ENCODE measurements at places on chromosomes 2 and 18.

DNA sequence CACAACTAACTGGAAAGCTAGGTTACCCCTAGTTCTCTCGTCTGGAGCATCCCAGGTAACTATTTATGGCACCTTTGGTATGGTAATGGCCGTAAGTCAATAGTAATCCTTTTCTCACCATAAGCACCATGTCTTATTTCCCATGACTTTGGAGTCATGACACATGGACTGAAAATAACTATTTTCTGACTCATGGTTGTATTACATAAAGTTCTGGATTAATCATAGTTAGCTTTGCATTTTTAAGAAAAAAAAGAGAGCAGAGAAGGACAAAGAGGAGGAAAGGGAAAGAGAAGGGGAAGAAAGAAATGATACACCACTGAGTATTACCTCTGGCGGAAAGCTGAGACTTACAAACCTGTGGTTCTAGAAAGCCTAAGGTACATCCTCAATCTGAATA lies 99.3 kb downstream of the BIN1 start:
- no peak for DNase-seq

- DNase-seq = no peak
These were observed 41.6 kb downstream of the PKDCC start for GRCh38 chr2:42089340-42089925.

DNA sequence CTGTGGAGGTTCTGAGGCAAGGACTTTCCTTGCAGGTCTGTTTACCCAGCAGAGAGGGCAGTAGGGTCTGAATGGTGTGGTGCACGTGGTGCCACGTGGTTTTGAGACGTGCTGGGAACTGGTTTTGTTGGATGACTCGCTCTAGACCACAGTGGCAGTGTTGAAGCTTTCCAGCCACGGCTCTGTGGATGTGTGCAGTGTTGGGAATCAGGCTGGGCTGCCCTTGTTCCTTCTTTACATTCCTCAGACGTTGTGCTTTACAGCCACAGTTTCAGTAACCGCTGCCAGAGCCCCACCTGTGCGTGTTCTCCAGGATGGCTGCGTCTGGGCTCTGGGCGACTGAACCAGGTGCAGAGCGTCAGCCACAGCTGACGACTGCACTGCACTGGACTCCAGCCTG lies 8.2 kb downstream of the CTDP1 start:
- DNase-seq = no peak

DNA sequence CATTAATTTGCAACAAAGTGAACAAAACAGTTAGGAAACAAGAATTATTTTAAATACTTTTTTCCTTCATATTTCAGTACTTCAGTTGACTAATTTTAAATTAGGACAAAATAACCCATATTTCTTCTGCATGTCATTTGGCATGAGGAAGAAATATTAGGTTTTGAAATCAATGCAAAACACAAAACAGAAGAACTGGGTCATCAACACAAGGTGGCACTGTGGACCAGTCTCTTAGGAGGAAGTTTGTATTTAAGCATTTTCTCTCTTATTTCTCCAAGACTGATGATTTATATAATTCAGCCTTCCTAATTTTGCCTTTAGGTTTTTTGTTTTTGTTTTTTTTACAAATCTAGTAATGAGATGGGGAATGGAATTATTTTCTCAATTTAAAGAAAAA lies 352.8 kb upstream of the KCNH7 start:
- DNase-seq = no peak

- DNase-seq = no peak
These were observed 8.2 kb downstream of the PLCD4 start for GRCh38 chr2:218615868-218616315.

DNA sequence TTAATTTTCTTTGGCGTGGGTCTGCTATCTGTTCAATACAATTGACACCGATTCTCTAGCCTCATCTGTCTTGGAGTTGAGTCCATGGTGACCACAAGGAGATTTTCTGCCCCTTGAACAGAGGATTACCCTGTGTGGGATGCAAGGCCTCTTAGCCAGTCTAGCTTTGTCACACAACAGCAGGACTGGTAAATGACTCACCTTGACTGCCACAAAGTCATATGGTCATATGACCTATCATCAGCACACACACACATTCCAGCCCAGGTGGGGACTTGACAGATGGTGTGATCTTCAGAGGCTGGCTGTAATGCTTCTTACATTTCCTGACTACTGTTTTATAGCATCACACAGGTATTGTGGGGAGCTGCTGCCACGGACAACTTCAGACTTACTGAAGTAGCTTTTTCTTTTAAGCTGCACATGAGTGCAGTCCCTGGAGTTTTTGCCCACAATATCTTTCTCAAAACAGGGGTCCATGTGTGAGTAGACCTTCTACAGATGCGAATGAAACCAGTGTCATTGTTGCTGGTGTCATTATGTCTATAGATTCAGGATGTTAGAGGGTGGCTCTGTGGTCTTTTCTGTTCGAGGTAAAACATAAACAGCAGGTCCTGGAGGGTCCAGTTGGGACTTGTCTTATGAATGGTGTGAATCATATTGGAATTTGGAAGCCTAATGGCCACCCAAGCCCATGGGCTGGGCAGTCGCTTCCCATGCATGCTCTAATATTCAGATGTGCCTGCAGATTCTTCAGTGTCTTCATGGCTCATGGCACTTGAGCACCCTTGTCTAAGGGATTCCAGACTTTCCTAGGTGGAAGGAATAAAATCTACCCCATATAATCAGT lies 18.6 kb upstream of the ACOXL start:
- no peak for DNase-seq

GRCh38 chr2:55776479-55776878 lies 82.8 kb upstream of the PNPT1 start:
- no peak for DNase-seq

DNA sequence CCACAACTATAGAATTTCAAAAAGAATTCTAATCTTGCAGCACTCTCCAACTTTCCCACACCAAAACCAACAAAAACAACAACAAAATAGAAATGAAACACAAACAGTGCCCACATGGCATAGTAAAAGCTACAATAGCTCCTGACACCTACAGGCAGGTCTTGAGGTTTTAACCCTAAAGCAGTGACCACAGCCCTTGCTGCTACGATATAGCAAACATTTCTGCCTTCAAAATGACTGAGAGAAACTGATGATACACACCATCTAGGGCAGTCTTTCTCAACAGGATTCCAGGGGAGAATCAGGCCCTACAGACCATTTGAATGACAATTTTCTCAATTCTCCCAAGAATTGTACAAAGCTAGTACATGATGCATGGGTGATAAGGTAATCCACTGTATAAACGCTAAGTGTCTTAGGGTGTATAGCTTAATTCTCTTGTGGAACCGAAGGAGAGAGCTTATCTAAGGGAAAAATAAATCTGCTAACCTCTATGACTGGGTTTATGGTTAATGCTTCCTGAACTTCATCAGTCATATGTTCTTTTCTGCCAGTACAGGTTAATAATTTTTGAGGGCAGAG lies 46.5 kb downstream of the TRAK2 start:
- DNase-seq = no peak

DNA sequence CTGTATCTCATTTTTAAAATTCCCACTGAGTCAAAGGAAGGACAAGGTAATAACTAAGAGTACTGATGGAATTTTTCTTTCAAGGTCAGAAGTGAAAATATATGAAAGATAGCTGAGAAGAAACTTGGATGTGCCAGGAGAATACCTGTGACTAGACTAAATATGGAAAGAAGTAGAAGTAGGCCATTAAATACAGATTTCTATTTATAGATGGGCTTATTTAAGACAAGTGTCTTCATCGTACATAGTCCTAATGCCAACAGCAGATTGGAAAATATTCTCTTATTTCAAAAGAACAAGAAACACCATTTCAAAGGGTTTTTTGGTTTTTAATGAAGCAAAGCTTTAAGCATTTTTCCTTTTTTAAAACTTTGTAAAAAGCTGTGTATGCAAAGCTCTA lies 22.0 kb downstream of the UGP2 start:
- no peak for DNase-seq

DNA sequence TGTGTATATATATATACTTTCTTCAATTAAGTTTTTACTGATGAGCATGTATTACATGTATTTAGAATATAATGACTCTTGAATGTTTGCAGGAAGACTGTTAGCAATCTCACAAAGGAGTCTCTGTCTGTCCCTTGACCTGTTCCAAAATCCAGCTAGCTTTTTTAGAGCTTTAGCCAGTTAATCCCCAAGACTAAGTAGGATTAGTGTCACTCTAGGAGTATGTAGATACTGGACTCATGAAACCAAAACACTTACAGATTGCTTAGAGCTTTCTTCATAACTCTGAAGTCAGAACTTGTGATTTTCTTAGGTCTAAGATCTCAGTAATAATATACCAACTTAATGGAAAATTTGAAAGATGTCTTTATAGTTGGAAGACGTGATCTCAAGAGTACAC lies 2.2 kb downstream of the UBXN4 start:
- DNase-seq = no peak

DNA sequence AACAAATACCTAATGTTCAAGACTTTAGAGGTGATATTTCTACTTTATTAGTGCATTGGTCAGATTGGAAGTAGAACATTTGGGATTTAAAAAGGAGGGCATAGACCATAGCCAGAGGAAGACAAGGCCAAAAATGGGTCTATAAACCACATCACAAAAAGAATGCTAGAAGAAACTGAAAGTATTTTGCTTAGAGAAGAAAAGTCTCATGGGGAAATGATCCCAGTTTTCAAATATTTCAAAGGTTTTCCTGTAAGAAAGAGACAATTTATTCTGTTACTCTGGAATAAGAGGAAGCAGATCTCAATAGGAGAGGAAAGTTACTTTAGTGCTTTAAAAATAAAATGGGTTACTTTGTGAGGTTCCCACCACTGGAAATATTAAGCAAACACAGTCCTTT lies 341.4 kb downstream of the TNS1 start:
- DNase-seq = no peak

DNA sequence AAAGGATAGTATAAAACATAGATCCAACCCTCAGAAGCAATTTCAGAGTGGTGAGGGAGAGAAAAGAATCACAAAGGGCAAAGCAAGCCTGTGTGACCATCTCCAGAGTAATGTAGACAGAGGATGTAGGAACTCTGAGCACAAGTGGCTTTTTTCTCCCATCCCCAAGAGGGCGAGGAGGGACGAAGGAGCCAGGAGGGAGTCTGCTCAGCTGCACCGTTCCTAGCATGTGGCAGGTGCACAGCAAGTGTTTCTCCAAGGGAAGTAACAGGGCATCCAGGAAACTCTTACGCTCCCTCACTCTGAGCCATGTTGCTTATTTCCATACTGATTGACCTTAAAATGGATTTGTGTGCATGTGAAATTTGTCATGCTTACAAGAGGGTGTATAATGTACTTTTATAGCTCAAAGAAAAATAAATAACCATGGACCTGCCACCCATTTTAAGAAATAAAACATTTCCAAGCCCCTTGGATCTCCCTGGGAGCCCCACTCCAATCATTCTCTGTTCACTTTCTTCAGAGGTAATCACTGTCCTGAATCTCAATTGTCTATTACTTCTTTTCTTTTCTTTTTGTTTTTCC lies 37.8 kb upstream of the SEC11C start:
- DNase-seq = no peak

- no peak for DNase-seq
These were observed 84.8 kb downstream of the HS6ST1 start for GRCh38 chr2:128233790-128234395.

DNA sequence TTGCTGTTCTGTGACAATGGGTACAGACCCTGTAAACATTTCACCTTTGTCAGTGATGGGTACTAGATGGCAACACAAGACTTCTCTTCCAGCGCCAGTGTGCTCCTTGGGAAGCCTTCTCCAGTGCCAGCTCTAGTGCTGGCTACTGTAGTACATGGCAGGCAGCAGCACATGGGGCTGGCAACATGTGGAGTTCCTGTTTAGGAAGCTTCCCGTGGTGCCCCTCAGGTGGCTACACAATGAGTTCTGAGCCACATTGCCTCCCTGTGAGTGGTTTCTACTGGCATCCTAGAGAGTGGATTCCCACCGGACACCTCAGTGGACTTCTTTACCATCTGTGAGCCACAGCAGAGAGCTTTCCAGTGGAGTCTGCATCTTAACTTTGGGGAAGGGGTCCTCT lies 302.1 kb downstream of the CYRIA start:
- DNase-seq = no peak

- DNase-seq = no peak
These were observed 55.7 kb downstream of the ANKMY1 start for GRCh38 chr2:240502059-240502429.

- DNase-seq = no peak
These were observed 188.4 kb upstream of the GYPC start for GRCh38 chr2:126467367-126468054.

- no peak for DNase-seq
These were observed 300.9 kb upstream of the SYT4 start for GRCh38 chr18:43578211-43578610.

DNA sequence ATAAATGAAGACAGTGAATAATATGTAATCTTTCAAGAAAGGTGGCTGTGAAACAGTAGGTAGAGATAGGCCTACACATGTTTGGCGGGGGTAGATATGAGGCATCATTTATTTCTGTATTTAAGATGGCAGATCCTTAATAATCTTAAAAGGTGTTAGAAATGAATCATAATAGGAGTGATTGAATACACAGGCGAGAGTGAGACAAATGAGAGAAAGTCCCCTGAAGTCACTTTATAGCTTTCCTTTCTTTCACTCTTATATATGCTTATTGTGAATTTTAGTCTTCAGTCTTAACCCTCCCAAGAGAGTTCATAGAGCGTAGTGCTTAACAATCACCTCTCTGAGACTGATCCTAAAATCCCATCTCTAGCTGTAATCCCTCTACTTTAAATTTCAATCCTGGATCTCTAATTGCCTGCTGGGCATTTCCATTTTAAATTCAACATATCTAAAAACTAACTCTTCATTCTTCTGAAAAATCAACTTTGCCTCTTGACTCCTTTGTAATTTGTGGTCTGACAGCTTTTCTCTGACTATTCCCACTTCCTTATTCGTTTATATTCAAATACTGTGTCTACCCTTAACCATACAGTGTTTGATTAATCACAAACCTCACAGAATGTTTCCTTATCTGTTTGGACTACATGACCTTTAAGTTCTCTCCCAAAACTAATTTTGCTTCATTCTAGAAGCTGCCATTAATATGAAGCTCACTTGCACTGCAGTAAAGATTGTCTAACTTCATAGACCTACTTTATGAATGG lies 463.7 kb upstream of the FSIP2 start:
- DNase-seq = no peak

DNA sequence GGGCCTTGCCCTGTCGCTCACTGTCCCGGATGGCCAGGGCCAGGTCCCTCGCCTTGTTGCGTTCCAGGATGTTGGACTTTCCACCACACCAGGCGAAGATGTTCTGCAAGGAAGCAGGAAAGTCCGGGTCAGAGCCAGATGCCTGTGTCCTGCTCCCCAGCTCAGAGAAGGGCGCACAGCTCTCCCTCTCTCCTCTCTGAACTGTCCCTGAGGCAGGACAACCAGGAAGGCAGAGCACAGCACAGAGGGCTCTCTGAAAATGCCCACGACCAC lies 11.0 kb downstream of the CAPG start:
- no peak for DNase-seq

- no peak for DNase-seq
These were observed 60.2 kb downstream of the LYPD6B start for GRCh38 chr2:149098701-149099100.

- no peak for DNase-seq
These were observed 138.0 kb upstream of the GPC1 start for GRCh38 chr2:240297256-240298116.

GRCh38 chr2:105570757-105571156 lies 171.9 kb upstream of the FHL2 start:
- no peak for DNase-seq

All from NCI-H2029 treated with DMSO at 0.1 percent for 48 hours (cell line).